ENCODE measurements at places on chromosomes 16 and 17.

- no peak for DNase-seq
These were observed 2.3 kb downstream of the NDUFB10 start for GRCh38 chr16:1961651-1962067.

DNA sequence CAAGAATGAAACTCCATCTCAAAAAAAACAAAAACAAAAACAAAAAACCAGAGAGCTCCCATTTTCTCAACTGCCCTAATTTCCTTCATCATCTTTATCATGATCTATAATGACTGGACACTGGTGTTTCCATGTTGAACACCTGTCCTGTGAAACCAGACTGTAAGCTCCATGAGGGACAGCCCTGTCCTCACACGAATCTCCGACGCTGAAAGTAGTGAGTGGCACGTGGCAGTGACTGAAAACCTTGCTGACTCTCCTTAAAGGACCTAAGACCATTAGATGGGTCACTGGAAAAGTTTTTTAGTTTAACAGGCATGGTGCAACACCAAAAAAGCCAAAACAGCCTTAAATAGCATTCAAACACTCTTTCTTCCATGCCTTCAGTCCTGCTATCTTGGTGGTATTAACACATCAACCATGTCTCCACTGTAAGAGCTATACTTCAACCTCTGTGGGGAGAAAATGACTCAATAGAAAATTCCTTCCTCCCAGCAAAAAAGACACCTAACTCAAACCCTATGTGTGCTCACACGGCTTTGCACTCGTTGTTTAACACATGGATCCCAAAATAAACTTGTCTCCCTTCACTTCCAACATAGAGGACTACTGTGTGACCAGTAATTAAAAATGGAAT lies 8.3 kb downstream of the AXIN2 start:
- DNase-seq = no peak

GRCh38 chr17:78528541-78528940 lies 48.7 kb downstream of the DNAH17 start:
- DNase-seq = peak; percentile 29

GRCh38 chr17:65495122-65496055 lies 66.1 kb downstream of the AXIN2 start:
- no peak for DNase-seq

DNA sequence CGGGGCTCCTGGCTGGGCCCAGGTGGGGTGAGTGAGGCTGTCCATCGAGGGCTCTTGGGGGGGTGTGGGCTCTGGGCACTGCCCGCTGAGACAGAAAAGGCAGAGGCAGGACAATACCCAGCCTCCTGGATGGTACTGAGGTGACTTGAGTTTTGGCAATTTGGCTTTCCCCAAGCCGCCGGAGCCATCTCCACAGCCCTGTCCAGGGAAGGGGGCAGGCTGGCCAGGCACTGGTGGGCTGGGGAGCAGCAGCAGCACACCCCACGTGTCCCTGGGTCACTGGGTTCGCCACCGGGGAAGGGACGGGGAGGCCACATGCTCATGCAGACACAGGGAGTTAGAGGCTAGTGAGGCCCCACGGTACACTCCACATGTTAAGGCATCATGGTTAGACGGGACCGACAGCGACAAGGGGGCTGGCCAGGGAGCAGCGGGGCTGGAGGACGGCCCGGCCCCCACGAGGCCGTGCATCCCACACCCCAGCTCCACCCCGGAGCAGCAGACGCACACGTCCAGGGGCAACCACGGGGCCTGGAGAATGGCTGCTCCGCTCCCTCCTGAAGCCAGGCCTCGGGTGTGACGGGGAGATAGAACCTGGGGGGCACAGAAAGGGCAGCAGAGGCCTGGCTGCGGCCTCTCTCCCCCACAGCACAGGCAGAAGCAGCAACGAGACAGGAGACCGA lies 3.0 kb downstream of the ARHGDIA start:
- DNase-seq = peak; percentile 42

GRCh38 chr17:81187586-81188490 lies 21.8 kb upstream of the AATK start:
- no peak for DNase-seq

- DNase-seq = no peak
These were observed 23.0 kb downstream of the SKAP1 start for GRCh38 chr17:48406936-48407567.

- DNase-seq = peak; percentile 12
These were observed at the start of gene CCL3 for GRCh38 chr17:36089888-36090836. TSS of gene CCL3 (minus strand) at chr17:36090143. CDS start at chr17:36090058, 85 bp downstream.

- DNase-seq = peak; percentile 47
These were observed 1.5 kb upstream of the GSE1 start for GRCh38 chr16:85611444-85612190.

DNA sequence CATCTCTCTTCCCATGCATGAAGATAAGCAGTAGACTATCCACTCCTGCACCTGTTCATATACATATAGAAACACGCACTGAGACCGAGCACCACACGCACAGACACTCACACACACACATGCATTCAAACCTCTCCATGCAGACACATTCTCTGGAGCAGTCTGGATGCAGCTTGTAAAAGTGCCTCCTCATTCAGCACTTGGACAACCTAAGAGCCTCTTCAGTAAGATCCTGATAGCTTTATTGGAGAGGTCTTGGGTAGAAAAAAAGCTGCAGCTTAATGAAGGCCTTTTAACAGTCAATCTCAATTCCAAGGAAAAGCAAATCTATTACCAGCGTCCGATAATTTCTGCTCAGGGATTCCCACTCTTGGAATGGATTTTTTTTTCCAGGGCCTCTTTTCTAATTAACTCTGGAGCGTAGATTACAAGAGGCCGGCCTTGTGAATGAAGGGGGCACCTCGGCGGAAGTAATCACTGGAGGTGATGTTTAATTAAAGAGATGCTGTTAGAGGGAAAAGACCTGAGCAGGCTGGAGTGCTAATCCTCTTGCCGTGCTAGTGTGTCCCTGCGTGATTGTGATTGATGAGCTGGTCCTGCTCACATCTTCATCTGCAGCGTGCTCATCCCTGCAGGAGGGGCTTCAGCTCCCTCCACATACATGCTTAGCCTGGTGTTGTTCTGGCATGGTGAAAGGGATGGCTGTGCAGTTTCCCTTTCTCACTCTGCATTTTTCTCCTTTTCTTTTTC lies 155.1 kb downstream of the RBFOX1 start:
- no peak for DNase-seq

DNA sequence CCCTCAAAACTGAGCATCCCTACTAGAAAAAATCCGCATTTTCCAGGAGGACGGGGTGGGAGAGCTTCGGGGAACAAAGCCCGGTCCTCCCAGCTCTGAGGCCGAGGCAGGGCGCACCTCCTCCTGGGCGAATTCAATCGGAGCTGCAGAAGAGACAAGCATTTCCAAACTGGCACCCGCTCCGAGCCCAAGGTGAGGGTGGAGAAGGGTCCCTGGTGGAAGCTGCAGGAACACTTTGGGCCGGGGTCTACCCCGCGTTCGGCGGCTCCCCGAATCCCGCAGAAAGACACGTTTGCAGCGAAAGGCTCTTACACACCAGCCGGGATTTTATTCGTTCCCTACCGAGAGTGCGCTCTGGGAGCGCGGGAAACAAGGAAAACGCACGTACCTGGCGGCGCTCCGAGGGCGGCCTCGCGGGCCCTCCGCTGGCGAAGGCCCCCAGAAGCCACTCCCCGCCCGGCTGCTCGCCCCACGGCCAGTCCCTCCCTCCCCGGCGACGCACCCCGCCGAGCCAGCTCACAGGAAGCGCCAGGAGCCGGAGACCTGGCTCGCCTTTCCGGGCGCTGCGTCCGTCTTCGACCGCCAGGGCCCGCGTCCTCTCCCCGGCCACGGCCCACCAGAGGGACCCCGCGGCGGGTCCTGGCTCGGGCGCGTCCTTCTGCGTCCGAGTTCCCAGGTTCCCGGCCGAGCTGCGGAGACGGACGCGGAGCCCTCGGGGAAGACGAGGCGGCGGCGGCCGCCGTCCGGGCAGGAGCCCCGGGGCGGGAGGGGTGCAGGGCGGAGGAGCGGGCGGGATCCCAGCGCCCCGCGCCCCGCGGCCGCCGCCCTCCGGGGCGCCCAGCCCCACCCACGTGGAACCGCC lies 49.8 kb upstream of the BAHCC1 start:
- DNase-seq = peak; percentile 90

- DNase-seq = no peak
These were observed 17.1 kb downstream of the ATP1B2 start for GRCh38 chr17:7667656-7668406.

DNA sequence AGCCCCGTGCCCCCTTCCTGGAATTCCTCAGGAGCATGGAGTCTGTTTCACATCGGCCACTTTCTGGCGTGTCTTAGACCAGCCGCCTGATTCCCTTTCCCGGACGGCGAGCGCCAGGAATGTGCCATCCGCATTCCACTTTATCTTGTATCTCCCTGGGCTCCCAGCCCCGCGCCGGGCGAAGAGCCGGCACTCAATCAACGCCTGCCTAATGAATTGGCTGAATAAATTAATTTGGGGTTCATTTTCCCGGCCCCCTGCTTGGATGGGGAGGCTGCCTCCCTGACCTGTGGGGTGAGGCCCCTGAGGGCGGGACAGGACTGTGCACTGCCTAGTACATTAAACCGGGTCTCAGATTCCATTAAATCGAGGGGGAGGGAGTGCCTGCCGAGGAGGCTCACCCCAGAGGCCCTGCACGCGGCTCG lies 282.3 kb upstream of the TNRC6C start:
- DNase-seq = no peak

DNA sequence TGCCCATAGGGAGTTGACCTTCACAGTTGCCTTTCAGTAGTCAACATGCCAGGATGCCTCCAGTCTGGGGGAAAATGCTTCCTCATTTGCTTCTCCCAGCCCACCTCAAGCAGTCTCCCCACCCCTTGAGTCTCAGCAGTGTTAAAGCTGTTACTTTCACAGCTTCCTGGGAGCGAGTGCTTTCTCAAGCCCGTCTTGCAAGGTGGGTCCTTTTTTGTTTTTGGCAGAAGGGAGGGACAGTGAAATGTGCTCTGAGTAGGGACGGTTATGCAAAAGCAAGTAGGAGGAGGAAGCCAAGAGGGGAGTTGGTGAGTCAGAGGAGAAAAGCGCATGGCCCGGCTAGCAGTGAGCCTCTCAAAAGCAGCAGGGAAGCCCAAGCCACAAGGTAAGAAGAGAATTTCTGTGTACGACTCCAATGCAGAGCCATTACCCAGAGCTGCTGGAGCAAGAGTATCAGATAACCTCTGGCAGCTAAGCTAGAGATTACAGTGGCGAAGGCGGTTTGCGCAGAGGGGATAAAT lies at the start of gene CHST4:
Gene CHST4, plus strand, starts transcription at position 316 of the 521 bp plus-strand sequence. CDS start 10,252 bp downstream, outside the sequence.
- no peak for DNase-seq

- DNase-seq = no peak
These were observed 44.9 kb upstream of the POLR3E start for GRCh38 chr16:22252317-22252716.

DNA sequence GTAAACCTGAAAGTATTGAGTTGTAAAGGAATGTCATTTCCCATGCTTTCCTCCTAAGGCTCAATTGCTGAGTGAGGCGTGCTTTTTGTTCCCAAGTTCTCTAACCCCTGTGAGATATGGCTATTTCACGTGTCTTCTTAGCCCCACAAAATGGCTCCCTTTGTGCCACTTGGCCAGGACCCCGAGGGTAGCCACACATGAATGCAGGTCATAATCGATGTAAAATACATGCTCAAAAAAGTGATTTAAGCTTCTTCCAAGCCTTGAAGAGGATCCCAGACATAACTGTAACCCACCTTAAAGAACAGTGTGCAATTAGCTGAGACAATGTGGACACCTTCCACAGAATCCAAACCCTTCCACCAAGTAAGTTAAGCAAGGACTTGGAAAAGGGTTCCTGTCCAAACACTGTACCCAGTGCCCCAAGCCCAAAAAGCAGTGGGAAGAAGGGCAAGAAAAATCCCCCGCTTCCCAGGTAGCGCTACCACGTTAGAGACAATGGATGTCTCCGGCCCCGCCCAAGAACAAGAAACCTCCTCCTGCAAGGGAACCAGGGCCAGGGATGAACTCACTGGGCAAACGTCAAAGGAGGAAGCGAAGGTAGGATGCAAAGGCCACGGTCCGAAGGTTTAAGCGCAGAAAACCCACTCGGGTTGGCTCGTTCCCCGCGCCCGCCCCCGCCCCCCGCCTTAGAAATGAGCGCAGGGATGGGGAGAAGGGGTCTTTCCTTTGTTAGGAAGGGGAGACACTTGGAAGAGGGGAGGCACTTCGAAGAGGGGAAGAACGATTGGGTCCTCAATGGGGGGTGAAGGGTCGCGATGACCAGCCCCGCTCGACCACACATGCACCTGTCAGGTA lies 1.2 kb downstream of the JPT1 start:
- peak; percentile 57 for DNase-seq

DNA sequence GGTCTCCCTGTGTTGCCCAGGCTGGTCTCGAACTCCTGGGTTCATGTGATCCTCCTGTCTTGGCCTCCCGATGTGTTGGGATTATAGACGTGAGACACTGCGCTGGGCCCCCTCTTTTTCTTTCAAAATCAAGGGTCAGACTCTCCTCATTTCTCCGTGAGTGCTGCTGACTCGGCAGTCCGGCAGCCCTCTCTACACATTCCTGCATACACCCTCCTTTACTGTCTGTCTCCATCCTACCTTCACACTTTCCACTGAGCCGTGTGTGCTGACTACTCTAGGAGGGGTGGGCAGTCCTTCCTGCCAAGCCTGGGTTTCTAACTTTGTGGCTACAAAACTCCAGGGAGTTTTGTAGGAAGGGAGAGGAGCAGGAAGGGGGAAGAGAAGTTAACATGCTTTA lies 195.2 kb downstream of the PARN start:
- DNase-seq = no peak

DNA sequence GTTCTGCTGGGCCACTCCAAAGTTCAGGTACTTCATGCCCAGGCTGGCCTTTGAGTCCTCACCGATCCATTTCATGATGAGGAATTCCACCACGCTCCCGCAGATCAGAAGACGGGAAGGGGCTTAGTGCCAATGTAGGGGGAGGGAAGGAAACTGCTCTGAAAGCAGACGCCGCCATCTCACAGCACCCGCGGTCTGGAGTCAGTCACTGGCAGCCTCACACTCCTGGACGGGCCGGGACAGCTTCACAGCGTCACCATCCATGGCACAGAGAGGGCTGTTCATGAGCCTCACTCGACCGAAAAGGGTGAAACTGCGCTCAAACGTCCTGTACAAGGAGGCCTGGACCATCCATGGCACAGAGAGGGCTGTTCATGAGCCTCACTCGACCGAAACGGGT lies 62.0 kb downstream of the RPH3AL start:
- DNase-seq = no peak

- DNase-seq = no peak
These were observed 956.3 kb upstream of the SOX9 start for GRCh38 chr17:71164561-71164960.

DNA sequence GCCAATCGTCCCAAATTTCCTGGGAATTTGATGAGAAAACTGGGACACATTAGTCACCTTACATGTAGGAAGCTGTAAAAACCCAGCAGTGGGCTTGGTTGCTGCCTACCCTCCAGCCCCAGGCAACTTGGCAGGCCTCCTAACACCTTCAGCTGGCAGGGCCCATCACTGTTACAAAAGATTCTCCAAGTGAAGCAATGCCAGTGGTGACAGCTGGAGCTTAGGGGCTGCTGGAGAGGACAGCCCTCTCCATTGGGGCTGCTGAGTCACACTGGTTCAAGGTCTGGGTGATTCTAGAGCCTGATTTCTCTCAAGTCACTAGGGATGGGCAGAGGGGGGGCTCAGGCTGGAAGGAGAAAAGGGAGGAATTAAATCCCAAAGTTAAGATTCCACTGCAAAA lies 180.6 kb downstream of the COPRS start:
- DNase-seq = no peak
